ENCODE measurements at places on chromosomes 6 and 20.

DNA sequence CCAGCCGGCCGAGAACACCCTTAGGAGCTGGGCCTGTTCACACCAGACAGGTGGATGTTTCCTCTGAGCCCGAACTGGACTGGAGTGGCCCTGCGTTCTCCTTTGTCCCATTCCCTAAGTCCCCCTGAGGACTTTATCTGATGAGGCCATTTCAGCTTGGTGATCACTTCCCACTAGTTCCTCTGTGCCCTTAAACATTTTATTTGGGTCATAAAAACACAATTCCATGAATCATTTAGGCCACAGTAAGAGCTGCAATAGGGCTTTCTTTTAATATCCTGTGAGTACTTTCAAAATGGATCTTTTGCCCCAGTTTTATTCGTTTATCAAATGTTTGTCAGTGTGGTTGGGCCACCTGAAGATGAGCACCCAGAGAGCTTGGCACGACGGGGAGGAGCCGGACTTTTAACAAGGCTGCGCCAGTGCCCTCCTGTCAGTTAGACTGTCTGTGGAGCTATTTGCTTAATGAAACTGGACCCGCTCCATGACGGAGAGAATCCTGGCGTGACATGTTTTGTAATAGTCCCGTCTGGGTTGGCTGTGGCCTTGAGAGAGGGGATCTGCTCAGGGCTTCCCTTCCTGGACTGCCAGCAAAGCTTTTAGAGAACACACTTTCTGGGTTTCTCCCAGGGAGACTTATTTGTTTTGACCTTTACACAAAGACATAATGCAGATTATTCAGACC, 53.5 kb downstream of the ZDHHC14 start:
- no peak for DNase-seq

DNA sequence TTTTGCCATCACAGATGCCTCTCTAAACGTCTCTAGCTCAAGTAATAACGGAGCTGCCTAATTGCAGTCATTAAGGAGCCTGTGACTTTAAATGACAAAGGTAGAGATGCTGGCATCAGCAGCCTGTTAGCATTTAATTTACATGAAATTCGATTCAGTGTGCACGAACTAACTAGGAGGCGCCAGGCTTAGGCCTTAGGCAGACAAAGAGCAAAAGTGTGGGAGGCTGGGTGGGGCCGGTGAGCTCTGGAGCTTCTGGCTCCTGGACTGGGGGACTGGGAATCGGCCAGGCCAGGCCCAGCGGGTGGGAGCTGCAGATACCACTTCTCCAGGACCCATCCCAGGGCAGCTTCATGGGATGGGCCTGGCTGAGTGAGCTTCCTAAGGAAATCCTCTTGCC, 170.0 kb upstream of the AGPAT4 start:
- DNase-seq, result no peak

DNA sequence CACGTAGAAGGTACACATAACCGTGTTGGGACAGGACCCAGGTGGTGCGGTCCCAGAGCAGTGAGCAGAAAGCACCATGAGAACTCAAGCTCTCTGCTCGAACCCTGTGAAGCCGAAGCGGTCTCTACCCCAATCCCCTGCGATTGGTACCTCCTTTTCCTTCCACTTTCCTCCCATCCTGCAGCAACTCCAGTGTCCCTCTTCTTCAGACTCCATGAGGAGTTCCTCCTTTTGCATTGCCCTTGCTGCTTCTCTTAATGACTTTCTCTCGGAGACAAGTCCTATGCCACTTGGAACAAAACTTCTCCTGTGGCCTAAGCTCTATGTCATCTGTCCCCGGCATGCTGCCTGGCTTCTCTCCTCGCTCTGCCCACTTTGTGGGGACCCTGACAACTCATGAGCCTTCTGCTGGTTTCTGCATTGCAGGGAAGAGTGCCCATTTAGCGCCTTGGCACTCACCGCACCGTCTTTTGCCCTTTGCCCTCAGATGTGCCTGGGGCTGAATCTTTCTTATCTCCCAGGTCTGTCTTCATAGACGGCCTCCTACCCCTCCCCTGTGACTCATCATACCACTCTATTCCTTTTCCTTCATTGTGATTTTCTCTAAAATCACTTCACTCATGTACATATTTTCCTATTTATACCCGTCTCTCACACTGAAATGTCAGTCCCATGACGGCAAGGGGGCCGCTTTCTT, 9.2 kb upstream of the ZNF831 start:
- DNase-seq, result no peak

GRCh38 chr6:159089443-159089842, 44.7 kb upstream of the TAGAP start:
- no peak for DNase-seq
